Ovary (tissue), 10 donors: ENCODE measurements at places on chromosomes 7 and 10. TPM values are rescaled to one million over a fixed set of nuclear protein-coding genes. Genes with fewer than 3 reads are reported as not detected.

Gene MEOX2
- total RNA-seq: 1.3 TPM

- DNase-seq: no peak
Observed at GRCh38 chr10:110744782-110745181, 100.6 kb downstream of the RBM20 start.

- DNase-seq: no peak
Observed at GRCh38 chr7:135166338-135166990, 4.0 kb downstream of the CYREN start.

Gene MBL2
- total RNA-seq: not detected
